ACHN (cell line): ENCODE measurements at places on chromosomes 6 and 20.

DNA sequence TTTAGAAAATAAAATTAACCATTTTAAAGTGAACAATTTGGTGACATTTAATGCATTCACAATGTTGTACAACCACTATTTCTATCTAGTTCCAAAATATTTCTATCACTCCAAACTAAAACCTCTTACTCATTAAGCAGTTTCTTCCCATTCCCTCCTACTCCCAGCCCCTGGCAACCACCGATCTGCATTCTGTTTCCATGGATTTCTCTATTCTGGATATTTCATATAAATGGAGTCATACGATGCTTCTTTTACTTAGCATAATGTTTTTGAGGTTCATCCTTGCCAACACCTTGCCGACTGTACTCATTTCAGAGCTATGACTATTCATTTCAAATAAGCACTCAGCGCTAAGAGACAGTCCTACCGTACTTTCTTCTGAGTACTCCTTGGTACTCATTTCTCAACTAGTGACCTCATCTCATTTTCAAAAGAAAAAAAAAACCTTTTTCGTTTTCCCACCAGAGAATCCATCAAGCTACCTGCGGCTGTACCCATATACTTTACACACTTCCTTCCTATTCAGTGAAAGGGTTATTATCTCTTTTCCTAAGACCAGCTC, 259.2 kb downstream of the UTRN start:
- no peak for DNase-seq

GRCh38 chr6:16626650-16627049, 134.6 kb downstream of the ATXN1 start:
- no peak for DNase-seq

- no peak for DNase-seq
These were observed 7.1 kb upstream of the TMEM14A start for GRCh38 chr6:52663936-52664185.

DNA sequence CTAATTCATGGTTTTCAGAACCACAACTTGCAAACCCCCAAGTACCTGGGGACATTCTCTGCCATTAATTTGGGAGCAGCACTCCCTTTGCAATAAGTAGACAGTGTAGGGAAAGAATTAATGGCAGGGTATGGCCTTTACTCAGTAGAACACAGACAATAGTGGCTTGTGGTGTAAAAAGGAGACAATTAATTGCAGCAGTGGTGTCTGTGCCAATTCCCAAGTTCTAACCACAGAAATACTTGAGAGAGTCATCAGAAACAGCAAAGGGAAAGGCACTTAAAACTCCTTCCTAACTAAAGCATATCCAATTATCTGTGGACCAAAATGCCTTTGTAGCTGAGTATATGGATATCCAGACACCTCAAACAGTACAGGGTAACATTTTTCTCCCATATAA, 257.6 kb upstream of the POU3F2 start:
- no peak for DNase-seq

- no peak for DNase-seq
These were observed 560.0 kb downstream of the C6orf118 start for GRCh38 chr6:164749221-164750064.

DNA sequence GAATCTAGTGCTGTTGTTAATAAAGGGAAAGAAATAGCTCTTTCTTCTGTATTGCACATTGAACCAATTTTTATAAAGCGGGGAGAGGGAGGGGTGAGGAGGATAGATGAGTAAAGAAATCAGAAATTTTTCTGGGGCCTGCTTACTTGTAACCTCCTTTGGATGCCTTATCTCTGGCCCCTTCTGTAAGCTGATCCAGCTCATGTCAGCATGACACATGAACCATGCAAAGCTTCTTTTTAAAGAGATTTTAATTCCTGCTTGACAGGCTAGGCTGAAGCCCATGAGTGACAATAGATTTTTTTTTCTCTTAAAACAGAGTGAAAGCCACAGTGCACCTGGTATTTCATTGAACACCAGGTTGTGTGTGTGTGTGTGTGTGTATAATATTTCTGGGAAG, 325.3 kb downstream of the PRL start:
- DNase-seq: no peak
